Stimulated activated CD4-positive, alpha-beta T cell treated with anti-CD3 and anti-CD28 coated beads, Interleukin-12 subunit alpha, Interleukin-12 subunit beta, amount 100 ng/mL, for 24 hours (primary cell): ENCODE measurements at places on chromosomes 2 and 18.

DNA sequence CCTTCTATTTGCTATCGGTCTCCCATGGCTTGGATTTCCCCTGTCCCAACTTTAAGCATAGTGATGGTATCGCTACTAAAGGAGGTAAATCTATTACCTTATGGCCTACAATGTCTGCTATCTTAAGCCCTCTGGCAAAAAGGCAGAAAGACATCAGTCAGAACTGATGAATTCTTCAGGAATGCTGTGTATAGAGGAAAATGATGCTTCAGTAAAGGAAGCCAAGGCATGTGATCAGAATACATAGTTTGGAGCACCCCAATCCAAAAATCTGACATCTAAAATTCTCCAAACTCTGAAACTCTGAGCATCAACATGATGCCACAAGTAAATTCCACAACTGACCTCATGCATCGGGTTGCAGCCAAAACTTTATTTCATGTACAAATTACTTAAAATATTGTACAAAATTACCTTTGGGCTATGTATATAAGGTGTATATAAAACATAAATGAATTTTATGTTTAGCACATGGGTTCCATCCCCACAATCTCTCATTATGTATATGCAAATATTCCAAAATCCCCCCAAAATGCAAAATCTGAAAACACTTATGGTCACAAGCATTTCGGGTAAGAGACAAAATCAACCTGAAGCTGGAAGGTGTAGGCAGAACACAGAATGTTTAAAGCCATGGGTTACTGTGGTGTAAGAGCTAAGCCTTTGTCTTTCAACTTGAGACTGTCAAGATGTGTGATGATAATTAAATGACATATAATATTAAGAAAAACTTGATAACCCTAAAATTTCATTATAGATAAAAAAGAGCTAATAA lies 66.2 kb downstream of the CUL3 start:
- no peak for DNase-seq

DNA sequence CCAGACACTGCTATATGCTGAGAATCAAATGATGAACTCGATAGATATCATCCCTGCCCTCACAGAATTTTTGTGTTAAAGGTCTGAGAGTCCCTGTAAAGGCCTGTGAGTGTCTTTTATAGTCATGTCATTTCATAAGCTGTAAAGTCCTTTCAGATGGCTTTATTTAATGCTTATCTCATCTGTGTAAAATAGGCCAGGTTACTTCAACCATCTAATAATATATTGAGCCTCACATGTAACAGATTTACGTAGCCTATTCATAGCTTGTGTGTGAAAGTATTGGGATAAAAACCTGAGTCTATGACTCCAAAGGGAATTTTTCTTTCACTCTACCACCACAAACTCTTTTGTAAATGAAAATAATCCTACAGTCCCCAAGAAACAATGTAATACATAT lies 672.0 kb upstream of the SYT4 start:
- no peak for DNase-seq

- DNase-seq, result no peak
These were observed 65.1 kb downstream of the MAPK4 start for GRCh38 chr18:50624981-50625380.

DNA sequence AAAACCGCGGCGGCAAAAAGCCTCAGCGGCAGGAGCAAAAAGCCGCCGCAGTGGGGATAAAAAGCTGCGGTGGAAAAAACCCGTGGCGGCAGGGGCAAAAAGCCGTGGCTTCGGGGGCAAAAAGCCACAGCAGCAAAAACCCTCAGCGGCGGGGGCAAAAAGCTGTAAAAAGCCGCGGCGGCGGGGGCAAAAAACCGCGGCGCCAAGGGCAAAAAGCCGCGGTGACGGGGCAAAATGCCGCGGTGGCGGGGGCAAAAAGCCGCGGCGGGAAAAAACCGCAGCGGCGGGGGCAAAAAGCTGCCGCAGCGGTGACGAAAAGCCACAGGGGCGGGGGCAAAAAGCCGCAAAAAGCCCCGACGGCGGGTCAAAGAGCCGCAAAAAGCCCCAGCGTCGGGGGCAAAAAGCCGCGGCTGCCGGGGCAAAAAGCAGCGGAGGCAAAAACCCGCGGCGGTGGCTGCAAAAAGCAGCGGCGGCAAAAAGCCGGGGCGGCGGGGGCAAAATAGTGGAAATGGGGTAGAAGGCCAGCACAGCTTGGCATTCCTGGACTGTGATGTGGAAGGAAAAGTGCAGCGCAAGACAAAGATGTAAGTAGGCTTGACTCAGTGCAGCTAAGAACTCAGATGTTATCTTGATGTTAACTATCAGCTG lies 151.8 kb downstream of the ANKRD30BL start:
- no peak for DNase-seq

DNA sequence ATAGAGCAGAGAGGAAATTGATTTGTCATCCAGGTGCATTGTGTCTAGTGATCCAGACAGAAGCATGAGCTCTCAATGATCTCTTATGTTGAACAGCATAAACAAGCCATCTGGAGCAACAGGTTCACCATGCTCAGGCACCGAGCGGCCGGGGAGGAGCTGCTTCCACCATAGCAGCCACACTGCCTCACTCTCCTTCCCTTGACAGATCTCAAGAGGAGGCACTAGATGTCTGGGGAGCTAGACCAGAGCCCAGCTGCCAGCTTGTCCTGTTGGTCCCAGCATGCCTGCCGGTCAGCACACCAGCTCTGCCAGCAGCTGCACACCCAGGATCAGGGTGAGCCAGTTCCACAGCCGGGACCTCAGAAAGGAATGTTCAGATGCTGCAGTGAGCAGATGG lies 17.5 kb upstream of the LONRF2 start:
- DNase-seq, result no peak

GRCh38 chr2:16319551-16320121 lies 346.0 kb downstream of the CYRIA start:
- no peak for DNase-seq

- DNase-seq, result no peak
These were observed 66.7 kb downstream of the COPS8 start for GRCh38 chr2:237152361-237152760.

- DNase-seq, result no peak
These were observed 52.1 kb downstream of the ABCG8 start for GRCh38 chr2:43890855-43891254.

- no peak for DNase-seq
These were observed 209.3 kb upstream of the SOX11 start for GRCh38 chr2:5482929-5483331.

- no peak for DNase-seq
These were observed 92.1 kb downstream of the ZNF385B start for GRCh38 chr2:179769323-179769722.

- DNase-seq, result no peak
These were observed 1.4 kb downstream of the RAB1A start for GRCh38 chr2:65128297-65129190.

DNA sequence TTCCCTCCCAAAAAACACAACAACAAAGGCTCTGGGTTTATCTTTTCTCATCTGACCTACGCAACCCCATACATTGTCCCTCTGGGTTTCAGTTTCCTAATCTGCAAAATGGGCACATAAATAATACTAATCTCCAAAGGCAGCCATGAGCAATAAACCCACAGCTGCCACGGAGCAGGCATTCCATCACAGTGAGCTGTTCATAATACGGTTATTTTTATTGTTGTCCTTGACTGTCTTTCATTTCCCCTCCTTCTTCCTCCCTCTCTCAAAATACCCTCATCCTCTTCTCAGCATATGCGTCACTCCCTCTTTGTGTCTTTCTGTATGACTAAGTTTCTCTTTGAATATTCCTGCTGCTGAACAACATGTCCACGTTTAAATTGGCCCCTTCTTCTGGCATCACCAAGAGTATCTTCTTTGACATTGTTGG lies 129.8 kb upstream of the CAB39 start:
- no peak for DNase-seq

GRCh38 chr2:124286089-124286783 lies 261.1 kb downstream of the CNTNAP5 start:
- DNase-seq, result no peak

- no peak for DNase-seq
These were observed 95.6 kb upstream of the SLC14A2 start for GRCh38 chr18:45519411-45520280.

- no peak for DNase-seq
These were observed 104.5 kb downstream of the EPHA4 start for GRCh38 chr2:221467610-221468009.

DNA sequence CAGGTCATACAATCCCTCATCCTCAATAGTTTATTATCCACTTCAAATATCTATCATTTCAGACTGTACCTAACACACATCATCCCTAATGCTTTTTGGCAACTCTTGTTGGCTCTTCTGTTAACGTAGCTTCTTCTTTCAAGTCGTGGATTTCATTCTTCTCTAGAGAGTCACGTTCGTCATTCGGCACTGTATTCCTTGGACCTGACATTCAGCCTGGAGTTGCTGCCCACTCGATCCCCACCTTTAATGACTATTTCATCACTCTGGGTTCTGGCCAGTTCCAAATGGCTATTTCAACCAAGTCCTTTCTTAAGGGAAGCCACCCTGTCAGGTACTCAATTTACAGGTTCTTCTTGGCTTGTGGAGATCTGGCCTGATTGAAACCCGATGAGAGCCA lies 192.2 kb upstream of the RASGRP3 start:
- no peak for DNase-seq

DNA sequence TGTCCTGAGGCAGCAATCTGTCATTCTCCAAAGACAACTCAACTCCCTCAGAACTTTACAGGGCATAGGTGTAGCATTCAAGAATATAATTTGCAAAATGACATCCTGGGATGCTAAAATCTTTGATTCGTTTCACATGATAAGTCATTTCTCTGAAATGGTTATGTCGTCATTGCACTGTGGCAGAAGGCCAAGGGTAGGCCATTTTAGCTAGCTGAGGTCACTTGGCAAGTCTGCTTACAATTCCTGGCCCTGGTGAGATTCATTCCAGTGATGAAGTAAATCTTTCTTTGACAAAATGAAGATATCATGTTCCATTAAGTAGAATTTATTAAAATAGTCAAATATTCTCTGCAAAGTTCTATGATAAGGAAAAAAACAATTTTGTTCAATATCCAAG lies 1410.3 kb upstream of the LRRTM1 start:
- DNase-seq, result no peak

DNA sequence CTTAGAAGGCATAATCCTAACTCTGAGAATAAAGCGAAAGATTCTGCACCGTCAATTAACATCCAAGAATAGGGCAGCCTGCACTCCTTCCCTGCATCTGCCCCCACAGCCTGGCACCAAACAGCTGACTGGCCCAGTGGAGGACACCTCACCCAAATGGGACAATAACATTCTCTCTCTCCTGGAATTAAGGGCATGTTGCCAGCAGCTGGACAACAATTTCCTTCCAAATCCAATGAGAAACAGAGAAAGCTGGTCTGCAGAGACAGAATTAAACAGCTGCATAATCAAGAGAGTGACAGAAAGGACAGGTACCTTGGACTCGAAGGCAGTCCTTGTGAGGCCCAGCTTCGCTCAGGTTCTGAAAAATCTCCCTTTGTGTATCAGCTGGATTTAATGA lies 15.0 kb downstream of the COX7A2L start:
- DNase-seq, result no peak

GRCh38 chr2:8251291-8251690 lies 430.6 kb upstream of the ID2 start:
- DNase-seq, result no peak

GRCh38 chr2:3604991-3605961 lies 10.4 kb downstream of the COLEC11 start:
- DNase-seq, result no peak

DNA sequence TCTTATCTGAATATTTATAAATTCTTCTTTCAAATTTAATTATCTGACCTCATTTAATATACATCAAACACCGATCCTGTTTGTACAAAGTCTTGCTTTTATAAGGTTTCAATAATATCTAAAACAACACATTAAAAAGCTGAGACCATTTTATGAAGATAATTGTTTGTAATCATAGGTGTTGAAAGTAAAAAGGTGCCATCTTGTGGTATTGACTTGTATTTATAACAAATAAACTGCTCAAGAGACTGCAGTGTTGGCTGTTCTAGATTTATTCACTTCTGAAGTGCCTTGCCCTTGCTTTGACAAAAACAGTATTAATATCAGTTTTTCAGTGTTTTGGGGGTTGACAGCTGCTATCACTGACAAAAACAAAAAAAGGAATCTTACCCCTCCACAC lies 286.8 kb upstream of the HNMT start:
- DNase-seq, result no peak

GRCh38 chr2:65367524-65367923 lies 64.9 kb downstream of the SPRED2 start:
- DNase-seq, result no peak

DNA sequence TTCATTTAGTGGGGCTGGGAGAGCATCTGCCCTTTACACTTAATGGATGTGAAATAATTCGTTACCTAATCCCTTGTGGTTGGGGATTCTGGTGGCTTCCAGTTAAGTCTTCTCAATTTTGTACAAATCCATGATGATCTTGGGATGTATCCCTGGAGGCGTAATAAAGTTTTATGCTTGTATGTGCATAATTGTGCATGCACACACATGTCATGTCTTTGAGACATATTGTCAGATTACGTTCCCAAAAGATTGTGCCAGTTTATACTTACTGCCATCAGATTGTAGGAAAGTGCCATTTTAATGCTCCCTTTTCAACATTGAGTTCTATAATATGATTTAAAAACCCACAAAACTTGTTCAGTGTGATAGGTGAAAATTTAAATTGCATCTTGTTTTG lies 60.8 kb downstream of the CHRNA1 start:
- no peak for DNase-seq

DNA sequence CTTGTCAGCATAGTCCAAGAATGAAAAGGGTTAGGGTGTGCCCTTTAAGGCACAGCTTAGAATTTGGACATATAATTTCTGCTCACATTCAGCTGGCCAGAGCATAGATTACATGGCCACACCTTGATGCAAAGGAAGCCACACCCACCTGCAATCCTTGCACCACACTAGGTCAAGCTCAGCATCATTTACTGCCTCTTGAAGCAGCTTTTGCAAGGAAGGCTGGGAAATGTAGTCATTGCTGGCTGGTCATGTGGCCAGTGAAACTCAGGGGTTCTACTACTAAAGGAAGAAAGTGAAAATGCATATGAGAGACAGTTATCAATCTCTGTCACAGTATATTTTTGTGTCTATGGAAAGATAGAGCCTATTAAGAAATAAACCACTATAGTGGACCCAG lies 159.3 kb downstream of the GFPT1 start:
- no peak for DNase-seq

- no peak for DNase-seq
These were observed 37.3 kb upstream of the LNPK start for GRCh38 chr2:176039375-176039774.

GRCh38 chr2:177817300-177817699 lies 255.3 kb downstream of the PDE11A start:
- no peak for DNase-seq

DNA sequence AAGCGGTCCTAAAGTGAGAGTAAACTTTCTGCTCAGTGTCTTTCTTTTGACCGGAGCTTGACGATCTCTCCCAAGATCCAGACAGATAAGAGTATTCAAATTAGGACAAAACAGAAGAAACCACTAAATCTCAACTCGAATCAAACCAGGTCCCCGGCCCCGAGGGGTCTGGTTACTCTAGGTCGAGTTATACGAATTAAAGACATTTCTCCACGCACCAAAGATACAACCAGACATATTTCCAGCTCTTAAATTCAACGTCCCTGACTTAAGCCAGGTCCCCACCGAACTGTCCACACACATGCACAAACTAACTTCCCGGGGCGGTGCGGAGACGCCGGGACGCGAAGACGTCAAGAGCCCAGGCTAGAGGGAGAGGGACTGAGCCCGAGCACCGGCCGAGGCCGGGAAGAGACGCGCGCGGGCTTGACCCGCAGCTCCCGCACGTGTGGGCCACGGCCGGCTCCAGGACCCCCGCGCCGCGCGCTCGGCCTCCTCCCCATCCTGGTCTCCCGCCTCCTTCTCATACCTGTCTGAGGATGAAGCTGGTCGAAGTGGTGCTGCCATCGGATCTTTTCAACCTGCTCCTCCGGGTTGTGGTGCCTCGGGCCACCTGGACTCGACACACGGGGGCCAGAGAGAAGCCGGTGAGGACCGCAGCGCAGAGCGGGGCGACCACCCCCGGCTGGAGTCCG lies 896 bp downstream of the CACNB4 start:
- DNase-seq, result no peak
